Right kidney (tissue), 9 donors: ENCODE measurements at places on chromosomes 7 and 10.
A peak's percentile ranks its signal among the peaks of the same experiment; 100 is the strongest.

DNA sequence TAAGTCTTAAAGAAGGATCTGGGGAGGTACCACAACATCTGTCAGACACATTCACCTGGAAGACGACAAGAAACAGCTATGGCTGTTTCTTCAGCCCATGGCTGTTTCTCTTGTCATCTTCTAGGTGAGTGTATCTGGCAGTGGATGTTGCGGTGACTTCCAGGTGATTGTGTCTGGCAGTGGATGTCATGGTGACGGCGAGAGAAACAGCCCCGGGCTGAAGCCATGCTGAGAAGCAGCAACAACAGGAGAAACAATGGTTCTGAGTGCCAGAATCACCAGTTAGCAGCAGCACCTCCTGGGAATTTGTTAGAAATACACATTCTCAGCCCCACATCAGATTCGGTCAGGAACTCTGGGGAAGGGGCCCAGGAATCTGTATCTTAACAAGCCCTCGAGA, 68.6 kb upstream of the SYPL1 start:
- no peak for DNase-seq

- DNase-seq, result no peak
Observed at GRCh38 chr7:69878015-69878414, 279.7 kb downstream of the AUTS2 start.

DNA sequence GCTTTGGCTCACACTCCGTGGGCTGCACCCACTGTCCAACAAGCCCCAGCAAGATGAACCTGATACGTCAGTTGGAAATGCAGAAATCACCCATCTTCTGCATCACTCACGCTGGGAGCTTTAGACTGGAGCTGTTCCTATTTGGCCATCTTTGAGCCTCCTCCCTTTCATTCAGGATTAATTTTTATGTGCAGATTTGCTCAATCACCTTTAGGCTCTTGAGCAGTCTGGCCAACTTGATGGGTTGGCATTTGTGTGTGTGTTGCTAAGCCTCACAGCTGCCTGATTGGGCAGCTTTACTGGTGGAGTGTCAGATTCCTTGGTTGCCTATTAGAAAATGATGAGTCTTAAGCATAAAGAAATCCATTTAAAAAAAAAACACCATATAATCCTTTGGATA, 236.1 kb downstream of the KIF20B start:
- no peak for DNase-seq

GRCh38 chr7:86708031-86708680, 64.4 kb downstream of the GRM3 start:
- DNase-seq, result no peak

DNA sequence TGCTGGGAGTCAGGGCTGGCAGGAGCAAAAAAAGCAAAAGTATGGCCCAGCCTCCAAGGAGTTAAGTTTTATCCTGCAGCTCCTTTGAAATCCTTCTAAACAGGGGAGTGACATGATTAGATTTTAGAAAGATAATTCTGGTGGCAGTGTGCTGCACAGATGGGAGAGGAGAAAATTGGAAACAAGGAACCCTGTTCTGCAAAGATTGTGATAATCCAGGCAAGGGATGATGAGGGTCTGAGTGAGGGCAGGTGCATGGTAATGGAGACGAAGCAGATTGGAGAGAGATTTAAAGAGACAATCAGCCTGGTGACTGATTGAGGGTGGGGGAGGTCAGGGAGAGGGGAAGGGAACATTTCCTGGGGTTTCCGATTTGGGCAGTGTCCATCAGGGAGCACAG, 444.7 kb upstream of the PODXL start:
- no peak for DNase-seq

DNA sequence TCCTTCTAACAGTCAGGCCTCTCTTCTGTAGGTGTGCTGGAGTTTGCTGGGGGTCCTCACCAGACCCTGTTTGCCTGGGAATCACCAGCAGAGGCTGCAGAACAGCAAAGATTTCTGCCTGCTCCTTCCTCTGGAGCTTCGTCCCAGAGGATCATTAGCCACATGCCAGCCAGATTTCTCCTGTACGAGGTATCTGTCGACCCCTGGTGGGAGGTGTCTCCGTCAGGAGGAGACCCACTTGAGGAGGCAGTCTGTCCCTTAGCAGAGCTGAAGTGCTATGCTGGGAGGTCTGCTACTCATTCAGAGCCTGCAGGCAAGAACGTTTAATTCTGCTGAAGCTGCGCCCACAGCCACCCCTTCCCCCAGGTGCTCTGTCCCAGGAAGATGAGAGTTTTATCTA, 611.1 kb upstream of the COBL start:
- no peak for DNase-seq

- no peak for DNase-seq
Observed at GRCh38 chr10:118041316-118041715, 5.4 kb downstream of the RAB11FIP2 start.

DNA sequence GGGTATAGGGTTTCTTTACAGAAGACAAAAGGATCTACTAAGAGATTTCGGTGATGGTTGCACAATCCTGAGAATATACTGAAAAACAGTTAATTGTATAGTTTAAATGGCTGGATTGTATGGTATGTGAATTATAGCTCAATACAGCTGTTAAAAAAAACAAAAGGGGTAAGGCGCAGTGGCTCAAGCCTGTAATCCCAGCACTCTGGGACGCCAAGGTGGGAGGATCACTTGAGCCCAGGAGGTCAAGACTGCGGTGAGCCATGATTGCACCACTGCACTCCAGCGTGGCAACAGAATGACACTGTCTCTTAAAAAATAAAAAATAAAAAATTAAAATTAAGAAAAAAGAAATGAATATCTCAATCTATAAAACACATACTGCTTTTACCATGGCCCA, 18.5 kb downstream of the ESYT2 start:
- no peak for DNase-seq

- DNase-seq, result no peak
Observed at GRCh38 chr7:10192074-10192473, 781.6 kb upstream of the PHF14 start.

- no peak for DNase-seq
Observed at GRCh38 chr10:21449288-21449966, 76.1 kb downstream of the SKIDA1 start.

GRCh38 chr7:107909445-107909844, 18.5 kb downstream of the DLD start:
- DNase-seq, result no peak

GRCh38 chr7:1667566-1668395, 2.3 kb upstream of the ELFN1 start:
- peak; percentile 75 for DNase-seq

GRCh38 chr10:69639291-69640195, 9.5 kb downstream of the FAM241B start:
- DNase-seq, result peak; percentile 52

DNA sequence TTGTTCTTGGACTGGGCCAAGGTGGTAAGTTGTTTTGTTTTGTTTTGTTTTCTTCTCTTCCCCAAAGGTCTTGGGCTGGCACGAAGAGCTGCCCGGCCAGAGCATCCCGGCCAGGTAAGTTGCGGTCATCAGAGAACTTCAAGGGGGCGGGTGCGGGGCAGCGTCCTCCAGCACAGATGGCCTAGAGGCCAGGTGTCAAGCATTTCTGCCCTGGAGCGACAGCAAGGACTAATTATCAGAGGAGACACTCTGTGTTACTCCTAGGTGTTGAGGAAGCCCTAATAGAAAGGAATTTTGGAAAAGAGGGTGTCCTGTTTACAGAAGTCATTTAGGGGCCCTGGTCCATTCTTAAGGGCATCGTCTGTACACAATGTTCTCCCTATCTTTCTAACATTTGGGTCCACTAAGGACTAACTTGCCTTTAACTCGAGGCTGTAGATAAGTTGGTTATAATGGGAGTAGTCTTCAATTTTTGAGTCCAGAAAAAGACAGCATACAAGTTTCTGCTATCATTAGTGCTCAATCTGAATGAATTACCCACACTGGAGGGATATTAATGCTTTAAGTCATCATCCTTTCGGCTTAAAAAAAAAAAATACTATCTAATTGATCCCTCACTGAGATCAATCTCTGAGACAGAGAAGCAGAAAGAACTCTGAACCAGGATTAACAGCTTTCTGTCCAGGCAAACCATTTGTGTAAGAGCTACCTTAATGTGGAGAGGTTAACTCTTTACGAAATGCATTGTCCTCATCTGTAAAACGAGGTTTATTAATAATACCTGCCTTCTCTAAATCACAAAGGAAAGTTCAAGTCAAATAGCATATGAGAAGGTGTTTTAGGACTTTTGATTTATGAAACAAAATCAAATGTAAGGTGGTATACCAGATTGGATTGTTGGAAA, 1.5 kb downstream of the ITGB8 start:
- no peak for DNase-seq

GRCh38 chr10:124010024-124010423, 83.4 kb downstream of the CHST15 start:
- DNase-seq, result no peak

DNA sequence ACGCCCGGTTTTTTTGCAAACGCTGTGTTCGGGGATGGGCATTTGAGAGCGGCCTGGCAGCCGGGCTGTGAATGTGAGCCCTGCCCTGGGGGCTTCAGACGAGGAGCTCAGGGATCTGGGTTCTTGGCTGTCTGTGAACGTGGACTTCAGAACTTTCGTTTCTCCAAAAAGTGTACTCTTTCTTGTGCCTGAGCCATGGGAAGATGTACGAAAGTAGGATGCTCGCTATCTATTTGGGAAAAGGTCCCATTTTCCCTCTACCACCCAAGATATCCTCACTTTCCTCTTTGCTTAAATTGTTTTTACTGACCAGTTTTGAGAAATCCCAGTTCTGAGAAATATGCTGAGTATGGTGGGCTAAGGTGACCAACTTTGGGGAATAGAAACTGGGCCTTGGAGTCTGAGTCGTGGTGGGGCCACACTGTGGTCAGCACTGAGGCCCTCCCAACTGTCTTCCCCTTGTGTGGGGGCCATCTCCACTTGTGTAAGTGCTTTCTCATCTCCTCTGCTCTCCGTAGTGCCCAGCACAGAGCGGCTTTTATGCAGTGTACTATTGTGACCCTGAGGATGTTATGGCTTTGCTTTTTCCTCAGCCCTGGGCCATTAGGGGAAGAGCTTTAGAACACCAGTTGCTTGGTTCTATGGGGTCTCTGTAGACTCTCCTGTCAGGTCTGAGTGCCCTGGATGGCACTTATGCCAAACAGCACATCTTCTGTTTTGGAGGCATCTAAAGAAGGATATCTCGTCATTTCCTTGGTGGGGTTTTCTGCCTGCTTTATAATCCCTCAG, 918 bp downstream of the DBNL start:
- no peak for DNase-seq

GRCh38 chr7:70539617-70540016, 592.3 kb upstream of the GALNT17 start:
- no peak for DNase-seq

- no peak for DNase-seq
Observed at GRCh38 chr10:48667960-48668590, 16.6 kb upstream of the WDFY4 start.

GRCh38 chr10:64762861-64763260, 1241.7 kb downstream of the REEP3 start:
- no peak for DNase-seq

DNA sequence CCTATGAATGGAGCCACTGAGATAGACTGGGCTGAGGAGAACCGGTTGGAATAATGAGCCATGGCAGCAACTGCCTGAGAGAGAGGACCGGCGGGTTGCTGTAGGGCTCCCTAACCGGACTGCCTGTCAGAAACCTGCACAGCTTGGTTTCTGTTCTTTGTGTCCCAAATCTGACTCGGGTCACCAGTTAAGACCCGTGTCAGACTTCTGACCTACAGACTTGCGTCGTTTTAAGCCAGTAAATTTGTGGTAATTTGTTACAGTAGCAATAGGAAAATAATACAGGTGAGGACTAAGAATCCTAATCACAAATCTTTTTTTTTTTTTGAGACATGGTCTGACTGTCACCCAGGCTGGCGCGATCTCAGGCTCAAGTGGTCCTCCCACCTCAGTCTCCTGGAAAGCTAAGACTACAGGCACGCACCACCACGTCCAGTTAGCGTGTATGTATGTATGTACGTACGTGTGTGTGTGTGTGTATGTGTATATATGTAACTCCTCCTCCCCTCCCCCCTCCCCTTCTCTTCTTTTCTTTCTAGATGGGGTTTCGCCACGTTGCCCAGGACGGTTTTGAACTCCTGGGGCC, 672 bp upstream of the DDX56 start:
- no peak for DNase-seq

- no peak for DNase-seq
Observed at GRCh38 chr10:99999319-100000108, 10.2 kb downstream of the DNMBP start.

GRCh38 chr10:311901-312665, 176.8 kb downstream of the ZMYND11 start:
- DNase-seq, result no peak

GRCh38 chr10:88130912-88131311, 267.5 kb downstream of the PTEN start:
- DNase-seq, result no peak

DNA sequence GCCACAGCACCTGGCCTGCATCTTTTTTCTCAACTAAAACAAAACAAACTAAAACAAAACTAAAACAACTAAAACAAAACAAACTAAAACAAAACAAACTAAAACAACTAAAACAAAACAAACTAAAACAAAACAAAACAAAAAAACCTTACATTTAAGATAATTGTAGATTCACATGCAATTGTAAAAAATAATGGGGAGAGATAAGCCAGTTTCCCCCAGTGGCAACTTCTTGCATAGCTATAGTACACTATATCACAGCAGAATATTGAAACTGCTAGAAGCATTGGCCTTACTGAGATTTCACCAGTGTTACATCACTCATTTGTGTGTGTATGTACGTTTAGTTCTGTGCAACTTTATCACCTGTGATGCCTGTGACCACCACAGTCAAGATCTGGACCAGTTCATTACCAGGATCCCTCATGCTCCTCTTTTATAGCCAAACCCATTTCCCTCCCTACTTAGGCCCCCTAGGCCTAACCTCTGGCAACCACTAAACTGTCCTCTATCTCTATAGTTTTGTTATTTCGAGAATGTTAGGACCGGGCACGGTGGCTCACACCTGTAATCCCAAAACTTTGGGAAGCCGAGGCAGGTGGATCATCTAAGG, 9.3 kb downstream of the FXYD4 start:
- no peak for DNase-seq

DNA sequence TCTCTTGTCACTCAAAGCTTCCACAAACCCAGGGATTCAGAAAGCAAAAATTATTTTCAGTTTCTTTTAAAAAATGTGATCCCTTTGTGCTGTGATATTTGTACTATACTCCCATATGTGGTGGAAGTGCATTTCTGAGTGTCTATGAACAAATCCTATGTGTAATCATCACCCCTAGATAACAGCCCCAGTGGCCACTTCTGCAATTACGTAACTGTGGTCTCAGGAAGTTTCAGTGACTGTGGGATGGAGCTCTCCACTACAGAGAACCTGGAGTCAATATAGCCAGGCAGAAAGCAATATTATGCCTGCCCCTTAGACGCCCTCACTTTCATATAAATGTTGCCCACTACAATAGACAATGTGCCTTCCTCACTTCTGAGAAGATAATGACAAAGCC, 1101.7 kb upstream of the GHITM start:
- DNase-seq, result no peak

GRCh38 chr7:129514683-129515082, 12.4 kb downstream of the SMKR1 start:
- DNase-seq, result no peak

DNA sequence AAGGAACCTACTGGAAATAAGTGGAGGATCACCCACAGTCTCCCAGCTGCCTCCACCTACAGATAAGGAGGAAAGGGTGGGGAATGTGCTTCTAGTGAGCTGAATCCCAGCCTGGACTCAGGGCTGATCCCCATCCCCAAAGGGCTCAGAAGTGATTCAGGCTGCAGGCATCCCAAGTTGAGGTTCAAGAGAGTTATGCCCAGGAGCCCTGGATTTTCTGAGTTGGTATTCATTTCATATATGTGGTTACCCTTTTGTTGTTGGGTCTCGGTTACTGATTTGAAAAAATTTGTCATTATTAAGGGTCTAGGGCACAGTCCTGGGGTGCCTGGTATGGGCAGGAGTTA, 30.0 kb upstream of the SRGN start:
- DNase-seq, result no peak

GRCh38 chr7:370259-370625, 80.3 kb downstream of the FOXL3 start:
- DNase-seq, result no peak
